GM13977 (cell line): ENCODE measurements at places on chromosomes 3 and 15.

DNA sequence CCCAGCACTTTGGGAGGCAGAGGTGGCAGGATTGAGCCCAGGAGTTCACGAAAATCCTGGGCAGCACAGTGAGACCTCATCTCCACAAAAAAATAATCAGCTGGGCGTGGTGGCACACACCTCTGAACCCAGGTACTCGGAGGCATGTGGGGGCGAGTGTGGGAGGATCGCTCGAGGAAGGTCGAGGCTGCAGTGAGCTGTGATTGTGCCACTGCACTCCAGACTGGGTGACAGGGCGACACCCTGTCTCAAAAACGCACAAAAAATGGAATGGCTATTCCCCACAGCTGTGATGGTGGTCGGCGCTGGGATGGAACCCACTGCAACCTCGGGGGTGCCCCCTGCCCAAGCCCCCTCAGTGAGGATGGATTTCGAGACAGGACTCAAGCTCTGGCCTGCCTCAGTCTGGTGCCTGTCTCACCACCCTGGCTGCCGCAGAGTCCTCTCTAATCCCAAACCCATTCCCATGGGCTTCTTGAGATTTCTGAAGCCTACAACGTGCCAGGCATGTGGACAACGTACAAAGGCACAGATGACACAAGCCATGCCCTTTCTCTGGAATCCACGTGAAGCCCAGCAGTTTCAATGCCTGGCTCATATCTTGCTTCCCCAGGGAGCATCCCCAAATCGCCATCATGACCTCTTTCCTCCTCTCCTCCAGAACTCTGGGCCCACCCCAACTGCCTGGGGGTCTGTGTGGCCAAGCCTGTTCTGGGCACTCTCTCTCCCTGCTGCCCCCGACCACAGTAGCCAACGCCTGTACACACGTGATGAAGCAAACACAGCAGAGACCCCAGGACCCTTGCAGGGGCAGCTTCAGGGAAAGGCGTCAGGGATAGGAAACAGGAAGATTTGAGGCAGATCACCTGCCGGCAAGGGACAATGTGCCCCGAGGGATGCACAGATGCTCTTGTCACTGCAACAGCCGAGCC lies 32.4 kb downstream of the ADAMTS17 start:
- DNase-seq, result no peak

DNA sequence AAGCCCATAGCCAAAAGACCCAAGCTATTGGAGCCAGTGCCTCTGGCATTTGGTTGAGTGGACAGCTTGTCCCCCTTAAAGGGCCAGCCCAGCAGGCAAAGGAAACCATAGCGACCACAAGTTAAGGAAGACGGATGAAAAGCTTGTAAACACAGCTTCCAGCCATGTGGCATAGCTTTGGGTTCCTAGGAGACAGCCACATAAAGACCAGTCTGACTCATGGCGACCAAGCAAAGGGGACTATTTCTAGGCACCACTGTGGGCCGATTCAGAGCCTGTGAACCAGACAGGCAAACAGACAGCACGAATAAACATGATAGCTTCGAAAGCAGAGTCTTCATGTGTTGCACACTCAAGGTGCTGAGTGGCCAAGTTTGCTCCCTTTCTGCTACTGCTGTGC lies 30.5 kb upstream of the SRGAP3 start:
- no peak for DNase-seq

DNA sequence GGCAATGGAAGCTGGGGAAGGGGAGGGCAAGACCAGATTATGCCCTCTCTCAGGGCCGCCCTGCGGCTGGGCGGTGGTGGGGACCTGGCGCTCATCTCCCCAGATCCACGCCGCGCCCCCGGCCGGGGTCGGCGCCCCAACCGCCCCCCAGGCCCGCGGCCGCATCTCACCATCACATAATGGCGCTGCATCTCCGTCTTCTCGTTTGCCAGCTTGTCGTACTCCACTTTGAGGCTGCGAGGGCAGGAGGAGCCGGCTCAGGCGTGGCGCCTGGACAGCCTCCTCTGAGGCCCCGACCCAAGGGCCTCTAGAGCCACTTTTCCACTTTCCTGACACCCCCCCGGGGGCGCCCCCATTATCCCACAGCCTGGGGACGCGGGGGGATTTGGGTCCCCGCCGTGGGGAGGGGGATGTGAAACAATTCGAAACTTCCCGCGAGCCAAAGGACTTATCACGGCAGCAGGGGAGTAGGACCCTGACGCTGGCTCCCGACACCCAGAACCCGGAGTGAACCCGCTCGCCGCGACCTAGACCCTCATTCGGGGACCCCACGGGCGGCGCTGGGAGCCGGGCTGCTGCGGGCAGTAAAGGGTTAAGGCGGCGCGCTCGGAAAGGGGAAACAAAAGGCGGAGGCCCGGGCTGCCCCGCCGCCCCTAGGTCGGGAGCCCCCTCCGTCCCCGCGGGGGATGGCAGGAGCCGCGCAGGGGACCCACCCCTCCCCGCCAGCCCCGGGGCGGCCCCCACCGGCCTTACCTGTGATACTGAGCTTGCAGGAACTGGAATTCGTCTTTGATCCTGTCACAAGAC lies 2.1 kb downstream of the TLE3 start:
- DNase-seq, result peak; percentile 66

DNA sequence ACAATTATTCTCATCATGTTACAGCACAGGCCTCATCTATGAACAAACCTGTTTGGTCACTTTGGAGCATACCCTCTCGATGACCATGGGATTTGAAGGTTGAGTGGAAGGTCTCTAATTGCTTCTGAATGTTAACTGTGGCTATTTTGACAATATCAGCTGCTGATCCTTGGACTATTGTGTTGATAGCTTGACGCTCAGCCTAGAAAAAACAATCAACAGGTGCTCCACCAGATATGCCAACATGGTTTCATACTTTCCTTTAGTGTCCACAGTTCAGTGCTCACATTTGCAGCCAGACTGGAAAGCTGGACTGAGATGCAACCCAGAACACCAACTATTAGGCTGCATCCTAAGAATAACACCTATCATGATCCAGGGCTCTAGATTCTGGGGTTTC lies 109.7 kb downstream of the POLQ start:
- no peak for DNase-seq

DNA sequence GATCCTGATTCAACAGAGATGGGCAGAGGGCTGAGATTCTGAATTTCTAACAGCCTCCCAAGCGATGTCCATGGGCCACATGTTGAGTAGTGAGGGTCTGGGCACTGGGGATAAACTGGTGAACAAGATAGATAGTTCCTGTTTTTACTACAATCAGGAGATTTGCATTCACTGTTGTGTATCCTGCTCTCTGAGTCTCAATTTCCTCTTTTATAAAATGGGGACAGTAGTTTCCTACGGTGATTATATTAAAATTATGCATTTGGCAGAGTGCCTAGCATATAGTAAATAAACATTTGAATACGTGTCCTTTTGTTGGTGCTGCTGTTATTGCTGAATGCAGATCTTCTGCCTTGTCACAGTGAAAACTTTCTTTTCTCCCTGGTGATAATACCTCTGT lies 102.5 kb downstream of the MYH15 start:
- no peak for DNase-seq

- peak; percentile 92 for DNase-seq
Measured at GRCh38 chr15:72231066-72231832, at the start of gene PKM. PKM (minus strand) TSS chr15:72231190; CDS start chr15:72219097, 12,093 bp downstream.

DNA sequence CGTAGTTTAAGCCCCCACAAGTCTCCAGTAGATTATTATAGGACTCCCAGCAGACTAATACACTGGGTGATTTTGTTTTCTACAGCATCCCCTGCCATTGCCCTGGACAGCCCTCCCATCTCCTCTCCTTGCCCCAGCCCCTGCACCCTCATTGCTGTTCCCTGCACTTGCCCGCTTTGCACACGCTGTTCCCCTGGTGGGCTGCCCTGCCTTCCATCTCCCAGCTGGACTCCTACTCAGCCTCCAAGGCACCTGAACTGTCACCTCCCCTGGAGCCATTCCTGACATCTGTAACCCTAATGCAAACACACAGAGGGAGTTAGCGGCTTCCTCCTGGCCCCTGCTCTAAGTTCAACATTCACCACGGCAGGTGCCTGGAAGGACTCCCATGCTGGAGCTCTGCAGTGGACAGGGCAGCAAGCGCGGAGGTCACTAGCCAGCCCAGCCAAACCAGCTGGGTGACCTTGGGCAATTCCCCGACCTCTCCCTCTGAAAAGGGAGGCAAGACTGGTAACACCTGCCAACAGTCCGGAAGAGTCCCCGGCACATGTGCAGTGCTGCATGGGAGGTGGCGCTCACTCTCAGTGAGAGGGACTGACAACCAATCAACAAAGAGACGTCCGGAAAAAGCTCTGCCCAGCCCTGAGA lies 38.8 kb upstream of the IQSEC1 start:
- no peak for DNase-seq

DNA sequence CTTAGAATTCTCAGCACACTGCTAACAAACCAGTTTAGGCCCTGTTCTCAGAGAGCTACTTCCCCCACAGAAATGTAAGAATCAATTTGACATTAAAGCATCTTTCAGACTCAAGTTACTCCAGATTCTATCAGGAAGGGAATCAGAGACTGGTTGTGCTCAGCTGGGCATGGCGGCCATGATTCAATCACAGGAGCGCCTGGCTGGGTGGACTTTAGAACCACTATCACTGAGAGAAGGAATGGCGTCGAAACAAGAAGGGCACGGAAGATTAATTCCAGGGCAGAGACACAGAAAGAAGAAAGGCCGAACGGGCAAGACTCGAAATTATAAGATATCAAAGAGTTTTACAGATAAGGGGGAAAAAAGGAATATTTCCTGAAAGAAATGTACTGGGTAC lies 6.2 kb downstream of the TNIK start:
- no peak for DNase-seq

DNA sequence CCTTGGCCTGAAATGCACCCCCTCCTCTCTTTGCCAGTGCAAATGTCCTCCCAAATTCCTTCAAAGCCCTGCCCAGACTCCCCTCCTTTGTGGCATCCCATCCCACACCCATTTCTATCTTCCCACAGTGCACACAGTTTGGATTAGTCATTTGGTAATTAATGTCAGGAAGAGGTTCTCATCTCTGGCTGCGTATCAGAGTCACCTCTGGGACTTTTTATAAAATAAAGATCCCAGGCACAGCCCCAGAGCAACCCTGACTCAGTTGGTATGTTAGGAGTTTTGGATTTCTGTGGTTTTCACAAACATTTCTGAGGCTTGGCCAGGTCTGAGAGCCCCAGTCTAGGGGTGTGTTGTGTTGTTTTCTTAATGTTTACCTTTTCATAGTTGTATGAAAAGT lies 41.6 kb downstream of the C3orf20 start:
- DNase-seq, result no peak
